ENCODE measurements at places on chromosomes 1 and 21. TPM values are rescaled to one million over a fixed set of nuclear protein-coding genes. Genes with fewer than 3 reads are reported as not detected.
A peak's percentile ranks its signal among the peaks of the same experiment; 100 is the strongest.

DNA sequence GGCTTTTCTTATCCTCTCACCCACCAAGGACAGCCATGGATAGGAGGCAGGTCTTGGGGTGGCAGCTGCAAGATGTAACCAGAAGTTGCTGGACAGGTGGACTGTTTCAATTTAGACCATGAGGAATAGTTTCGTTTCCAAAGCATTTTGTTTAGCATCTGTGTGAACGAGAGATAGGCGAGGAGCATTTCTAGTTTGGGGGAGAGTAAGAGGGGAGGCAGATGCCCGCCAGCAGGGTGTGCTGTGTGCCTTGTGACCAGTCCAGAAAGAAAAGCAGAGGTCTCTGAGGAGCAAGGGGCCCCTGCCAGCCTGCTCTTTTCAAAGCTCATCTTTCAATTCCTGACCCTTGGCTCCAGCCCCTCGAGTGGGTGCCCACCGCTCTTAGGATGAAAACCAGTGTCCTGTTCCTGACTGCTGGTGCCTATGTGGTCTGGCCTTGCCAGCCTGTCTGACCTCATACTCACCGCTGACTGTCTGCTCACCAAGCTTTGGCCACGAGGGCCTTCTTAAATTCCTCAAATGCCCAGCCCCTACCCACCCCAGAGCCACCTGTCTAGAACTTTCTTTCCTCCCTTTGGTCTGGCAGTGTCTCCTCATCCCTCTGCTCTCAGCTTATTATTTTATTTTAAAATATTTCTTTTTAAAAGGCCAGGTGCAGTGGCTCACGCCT is 8.5 kb downstream of the SERINC2 start:
- peak; percentile 50 for DNase-seq

DNA sequence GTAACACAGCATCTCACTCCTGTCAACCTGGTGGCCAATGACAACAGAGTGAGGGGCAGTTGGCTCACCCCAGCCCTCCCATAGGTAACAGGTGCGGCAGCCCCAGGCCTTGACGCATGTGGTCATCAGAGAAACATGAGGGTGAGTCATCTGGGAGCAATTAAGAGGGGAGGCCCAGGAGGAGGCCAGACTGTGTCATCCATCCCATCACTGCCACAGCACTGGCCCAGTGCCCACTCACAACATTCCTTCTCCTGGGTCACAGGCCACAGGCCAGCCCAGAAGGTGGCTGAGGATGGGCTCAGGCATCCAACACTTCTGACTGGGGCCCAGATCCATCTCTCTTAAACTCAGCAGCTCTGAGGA is 17.1 kb downstream of the TEX35 start:
- DNase-seq: peak; percentile 28

DNA sequence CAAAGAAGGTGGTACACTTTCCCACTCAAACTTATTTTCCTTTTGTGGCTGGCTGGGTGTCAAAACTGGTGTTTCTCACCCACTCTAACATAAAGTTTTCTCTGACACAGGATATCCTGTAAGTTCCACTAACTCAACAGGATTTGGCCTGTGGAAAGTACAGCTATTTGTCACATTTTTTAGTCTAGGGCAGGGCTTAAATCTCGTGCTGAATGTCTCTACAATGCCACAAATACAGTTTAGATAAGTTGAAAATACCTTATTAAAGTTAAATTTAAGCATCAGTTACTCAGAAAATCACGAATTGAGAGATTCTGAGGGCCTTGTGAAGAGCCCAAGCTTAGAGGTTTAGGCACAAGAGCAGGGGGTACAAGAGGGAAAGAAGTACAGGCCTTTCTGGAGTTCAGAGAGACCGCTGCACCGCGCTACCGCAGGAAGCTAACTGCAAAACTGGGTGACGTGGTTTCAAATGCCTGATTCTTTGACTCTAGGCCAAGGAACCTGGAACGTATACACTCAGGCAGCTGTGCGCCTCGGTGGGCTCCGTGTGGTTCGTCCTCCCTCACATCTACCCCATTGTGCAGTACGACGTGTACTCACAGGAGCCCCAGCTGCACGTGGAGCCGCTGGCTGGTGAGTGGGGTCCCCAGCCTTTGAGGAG is 23.4 kb upstream of the PWP2 start:
- peak; percentile 14 for DNase-seq

- no peak for DNase-seq
Measured at GRCh38 chr1:46168477-46168876, 6.4 kb upstream of the TSPAN1 start.

- no peak for DNase-seq
Measured at GRCh38 chr1:226781937-226782609, 43.0 kb upstream of the ITPKB start.

Gene CRABP2
- total RNA-seq: 53.1 TPM
